ENCODE measurements at places on chromosomes 13 and 19.

DNA sequence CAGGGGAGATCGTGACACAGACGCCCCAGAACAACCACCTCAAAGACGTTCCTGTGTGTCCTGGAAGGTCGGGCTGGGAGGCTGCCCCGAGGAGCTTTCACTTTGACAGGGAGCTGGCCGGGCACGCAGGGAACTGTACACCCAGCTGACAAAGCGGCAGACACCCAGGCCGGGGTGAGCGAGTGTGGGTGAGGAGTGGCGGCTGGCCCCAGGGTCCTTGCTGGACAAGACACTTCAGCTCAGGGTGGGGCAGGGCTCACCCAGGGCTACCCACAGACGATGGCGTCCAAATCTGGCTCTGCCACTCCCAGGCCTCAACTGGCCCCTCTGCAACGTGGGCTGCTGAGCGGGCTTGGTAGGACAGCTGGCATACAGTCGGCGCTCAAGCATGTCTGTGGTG lies 2.0 kb downstream of the FGF22 start:
- no peak for DNase-seq

- no peak for DNase-seq
Observed at GRCh38 chr13:93345024-93345423, 118.4 kb downstream of the GPC6 start.

GRCh38 chr13:46961719-46962118 lies 64.9 kb upstream of the HTR2A start:
- no peak for DNase-seq

- no peak for DNase-seq
Observed at GRCh38 chr13:72500851-72501250, 226.6 kb downstream of the MZT1 start.

GRCh38 chr19:1883784-1884183 lies 1.5 kb downstream of the ABHD17A start:
- no peak for DNase-seq

- no peak for DNase-seq
Observed at GRCh38 chr19:17751103-17751911, at the start of gene FCHO1. Gene FCHO1, plus strand, starts transcription at chr19:17751477. Its CDS starts 3,688 bp downstream, at chr19:17755165.

GRCh38 chr13:22014469-22014868 lies 343.6 kb downstream of the FGF9 start:
- no peak for DNase-seq

GRCh38 chr19:13297023-13297422 lies 146.8 kb downstream of the IER2 start:
- no peak for DNase-seq

DNA sequence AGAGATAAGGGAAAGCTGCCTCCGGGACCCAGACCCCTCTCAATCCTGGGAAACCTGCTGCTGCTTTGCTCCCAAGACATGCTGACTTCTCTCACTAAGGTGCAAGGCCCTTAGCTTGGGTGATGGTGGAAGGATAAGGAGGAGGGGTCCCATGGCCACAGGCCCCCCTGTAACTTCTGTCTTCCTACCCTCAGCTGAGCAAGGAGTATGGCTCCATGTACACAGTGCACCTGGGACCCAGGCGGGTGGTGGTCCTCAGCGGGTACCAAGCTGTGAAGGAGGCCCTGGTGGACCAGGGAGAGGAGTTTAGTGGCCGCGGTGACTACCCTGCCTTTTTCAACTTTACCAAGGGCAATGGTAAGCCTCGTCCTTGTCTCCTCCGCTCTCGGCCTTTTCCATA lies 2.0 kb downstream of the CYP2F1 start:
- no peak for DNase-seq
